ENCODE measurements at places on chromosomes 13 and 19. TPM values are rescaled to one million over a fixed set of nuclear protein-coding genes. Genes with fewer than 3 reads are reported as not detected.

DNA sequence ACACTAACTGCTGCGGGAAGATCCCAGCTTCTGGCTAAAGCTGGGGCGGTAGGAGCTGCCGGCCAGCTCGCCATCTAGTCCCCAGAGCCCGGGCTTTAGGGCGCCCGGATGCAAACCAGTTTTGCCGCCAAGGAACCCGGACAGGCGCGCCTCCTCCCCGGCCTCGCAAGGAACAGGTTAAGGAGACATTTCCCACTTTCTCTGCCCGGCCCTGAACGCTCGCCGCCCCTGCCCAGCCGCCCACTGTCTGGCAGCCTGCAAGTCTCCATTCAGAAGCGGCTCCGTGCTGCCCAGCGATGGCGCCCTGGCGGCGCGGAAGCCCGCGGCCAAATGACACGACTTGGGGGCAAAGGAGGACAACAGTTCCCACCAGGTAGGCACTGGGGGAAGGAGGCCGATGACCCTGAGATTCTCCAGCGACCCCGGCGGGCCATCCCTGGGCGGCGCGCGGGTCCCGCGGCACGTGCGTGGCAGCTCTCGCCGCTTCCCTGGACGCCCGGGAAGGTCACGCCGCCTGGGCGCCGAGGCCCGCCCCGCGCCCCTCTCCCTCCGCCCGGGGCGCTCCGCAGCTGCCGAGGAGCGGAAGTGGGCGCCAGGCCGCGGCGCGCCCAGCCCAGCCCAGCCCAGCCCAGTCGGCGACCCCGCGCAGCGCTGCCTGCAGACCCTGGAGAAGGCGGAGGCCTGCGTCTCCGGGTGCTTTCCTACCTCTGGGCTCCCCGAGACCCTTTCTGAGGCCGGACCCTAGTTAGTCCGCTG, 42.2 kb upstream of the HNRNPA1L2 start:
- no peak for DNase-seq

- no peak for DNase-seq
Measured at GRCh38 chr13:28394422-28394821, 100.5 kb downstream of the FLT1 start.

DNA sequence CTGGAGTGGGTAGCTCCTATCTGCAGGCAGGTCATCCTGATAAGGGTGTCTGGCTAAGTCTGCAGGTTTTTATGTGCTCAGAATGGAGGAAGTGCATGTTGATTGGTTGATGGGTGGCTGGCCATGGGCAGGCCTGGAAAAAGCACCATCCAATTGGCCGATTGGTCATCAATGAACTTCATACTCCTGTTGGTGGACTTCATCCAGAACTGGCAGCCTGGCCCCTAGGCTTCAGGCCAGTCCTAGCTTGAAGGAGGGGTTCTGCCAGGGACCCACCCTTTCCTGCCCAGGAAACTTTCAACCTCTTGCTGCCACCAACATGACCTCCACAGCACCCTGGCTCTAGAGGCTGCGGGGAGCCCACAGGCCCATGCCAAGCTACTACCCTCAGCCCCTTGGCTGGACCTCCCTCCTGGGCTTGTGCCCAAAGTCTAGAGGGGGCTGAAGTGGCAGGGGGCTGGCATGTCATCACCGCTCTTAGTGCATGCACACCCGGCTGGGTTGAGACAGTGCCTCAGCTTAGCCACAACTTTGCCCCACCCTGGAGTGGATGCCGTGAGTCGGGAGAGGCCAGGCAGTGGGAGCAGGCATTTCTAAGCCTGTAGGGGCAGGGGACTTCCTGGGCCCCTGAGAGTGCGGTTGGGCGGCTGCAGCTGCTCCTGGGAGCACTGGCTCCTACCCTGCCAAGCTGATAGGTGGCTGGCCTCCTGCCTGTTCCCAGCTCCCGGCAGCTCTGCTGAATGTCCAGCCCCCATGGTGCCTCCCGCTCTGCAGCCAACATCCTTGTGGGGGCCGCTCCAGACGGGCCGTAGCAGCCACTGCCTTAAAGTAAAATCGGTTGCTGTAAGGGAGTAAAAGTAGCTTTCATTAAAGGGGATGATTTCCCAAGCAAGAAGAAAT, 13.2 kb downstream of the DNAJC15 start:
- no peak for DNase-seq

- DNase-seq: no peak
Measured at GRCh38 chr13:113445791-113446487, 7.3 kb downstream of the ADPRHL1 start.

DNA sequence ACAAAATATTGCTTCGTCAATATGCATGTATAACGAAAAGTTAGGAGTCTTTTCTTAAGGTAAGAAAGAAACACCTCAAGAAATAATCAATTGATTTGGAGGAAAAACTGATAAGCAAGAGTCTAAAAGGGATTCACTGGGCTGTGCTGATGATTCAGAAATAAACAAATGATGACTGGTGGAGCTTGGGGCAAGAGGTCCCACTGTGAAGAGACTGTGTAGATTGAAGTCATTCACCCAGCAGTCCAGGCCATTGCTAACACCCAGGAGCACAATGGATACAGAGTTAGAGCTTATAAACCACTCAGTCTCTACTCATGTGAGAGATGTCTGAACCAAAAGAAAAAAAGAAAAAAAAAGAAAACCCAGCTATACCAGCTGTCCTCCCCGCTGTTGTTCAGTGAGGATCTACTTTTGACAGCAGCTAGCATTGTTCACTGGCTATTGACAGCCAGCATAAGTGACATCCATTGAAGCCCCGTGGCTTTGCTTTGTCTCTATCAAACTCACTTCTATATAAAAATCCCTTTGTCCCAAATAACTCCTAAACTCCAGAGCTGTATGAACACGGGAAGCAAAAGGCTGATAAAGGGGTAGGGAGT, 255.5 kb downstream of the KCTD12 start:
- no peak for DNase-seq

The LIPE gene
- total RNA-seq: 22.2 TPM
